Lower lobe of right lung (tissue), 2 donors: ENCODE measurements at places on chromosomes 1 and 21.

DNA sequence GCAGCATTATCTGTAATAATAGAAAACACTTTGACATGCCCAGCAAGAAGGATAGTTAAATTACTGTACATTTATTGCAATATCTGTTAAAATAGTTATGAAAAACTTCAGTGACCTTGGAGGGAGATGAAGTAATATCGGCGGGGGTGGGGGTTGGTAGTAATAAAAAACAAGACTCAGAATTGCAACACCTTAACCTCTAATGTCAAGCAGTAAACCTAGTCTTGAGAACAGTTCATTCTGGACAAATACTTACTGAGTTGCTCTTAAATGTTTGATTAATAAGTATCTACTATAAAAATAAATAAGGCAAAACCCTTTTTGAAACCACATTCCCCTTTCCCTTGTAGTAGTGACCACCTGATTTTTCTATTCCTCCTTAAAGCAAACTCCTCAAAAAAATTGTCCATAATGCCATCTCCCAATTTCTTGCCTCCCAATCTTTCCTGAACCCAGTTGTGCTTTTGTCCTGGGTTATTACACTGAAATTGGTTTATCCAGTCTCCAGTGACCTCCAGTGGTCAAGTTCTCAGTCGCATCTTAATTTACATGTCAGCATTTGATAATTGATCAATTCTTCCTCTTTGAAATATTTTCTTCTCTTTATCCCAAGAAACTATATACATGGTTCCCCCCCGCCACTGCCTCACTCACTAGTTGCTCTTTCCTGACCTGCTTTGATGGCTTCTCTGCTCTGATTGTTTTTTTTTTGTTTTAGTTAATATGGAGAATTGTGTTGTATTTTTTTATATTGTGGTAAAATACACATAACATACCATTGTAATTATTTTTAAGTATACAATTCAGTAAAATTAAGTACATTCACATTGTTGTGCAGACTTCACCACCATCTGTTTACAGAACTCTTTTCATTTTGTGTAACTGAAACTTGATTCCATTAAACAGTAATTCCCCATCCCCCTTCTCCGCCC is 36.8 kb downstream of the RAP1A start:
- H3K4me1 ChIP-seq = peaks cover 66% of the 10 kb centered on the region
- H3K27ac ChIP-seq = no peak overlapping the region
- DNase-seq = no peak
- H3K27me3 ChIP-seq = no peaks in the 10 kb centered on the region
- no peaks in the 10 kb centered on the region for H3K36me3 ChIP-seq
- no peak overlapping the region for H3K4me3 ChIP-seq

DNA sequence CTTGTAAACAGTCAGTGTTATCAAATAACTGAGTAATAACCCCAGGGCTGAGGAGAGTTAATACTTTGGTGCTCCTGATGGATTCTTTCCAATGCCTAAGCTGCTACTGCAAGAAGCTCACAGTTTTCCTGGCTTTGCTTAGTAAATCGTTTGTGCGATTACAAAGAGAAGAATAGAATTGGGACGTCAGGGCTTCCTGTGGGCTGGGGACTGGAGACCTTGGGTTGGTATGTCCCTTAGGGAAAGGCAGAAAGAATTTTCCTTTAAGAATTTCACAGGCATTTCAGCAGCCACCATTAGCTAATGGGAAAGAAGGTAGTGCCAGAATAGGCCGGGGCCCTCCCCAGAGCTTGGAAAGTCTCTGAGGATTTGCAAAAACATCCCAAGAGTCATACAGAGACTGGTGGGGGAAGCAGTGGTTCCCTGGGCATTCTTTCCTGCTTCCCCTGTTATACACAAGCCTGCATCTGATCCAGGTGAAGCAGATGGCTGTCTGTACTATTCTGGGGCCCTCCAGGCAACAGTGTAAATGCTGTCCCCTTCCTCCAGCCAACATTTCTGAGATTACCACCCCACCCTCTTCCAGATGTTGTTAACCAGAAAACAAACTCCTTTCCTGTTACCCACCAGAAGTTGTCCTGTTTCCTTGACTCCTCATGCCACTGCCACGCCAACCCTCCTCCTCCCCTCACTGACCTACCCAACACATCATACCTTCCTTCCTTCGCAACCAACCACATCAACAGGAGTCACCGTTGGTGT is 40.2 kb downstream of the PLXNA2 start:
- peak overlapping the region; percentile 82 for H3K27ac ChIP-seq
- no peaks in the 10 kb centered on the region for H3K27me3 ChIP-seq
- peaks cover 86% of the 10 kb centered on the region for H3K4me1 ChIP-seq
- DNase-seq = no peak
- H3K36me3 ChIP-seq = peaks cover 30% of the 10 kb centered on the region

DNA sequence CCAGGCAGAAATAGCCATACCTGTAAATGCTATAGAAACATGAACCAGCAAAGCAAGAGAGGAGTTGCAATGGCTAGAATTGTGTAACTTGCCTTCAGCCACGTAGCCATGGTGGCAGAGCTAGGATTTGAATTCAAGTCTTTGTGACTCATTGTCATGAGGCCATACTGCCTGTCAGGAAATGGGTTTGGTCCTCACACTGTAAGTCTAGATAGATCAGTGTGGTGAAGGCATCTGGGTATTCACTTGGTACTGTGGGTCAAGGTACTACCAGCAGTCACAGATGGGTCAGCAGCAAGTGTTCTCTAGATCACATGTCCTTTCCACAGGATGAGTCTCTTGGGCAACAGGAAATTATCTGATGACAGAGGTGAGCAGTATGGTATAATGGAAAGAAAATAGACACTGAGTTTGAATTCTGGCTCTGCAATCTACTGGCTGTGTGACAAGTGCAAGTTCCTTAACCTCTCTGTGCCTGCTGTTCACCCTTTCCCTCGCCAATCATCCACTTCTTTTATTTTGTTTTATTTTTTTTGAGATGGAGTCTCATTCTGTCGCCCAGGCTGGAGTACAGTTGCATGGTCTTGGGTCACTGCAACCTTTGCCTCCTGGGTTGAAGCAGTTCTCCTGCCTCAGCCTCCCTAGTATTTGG is 36.9 kb downstream of the FGGY start:
- H3K27me3 ChIP-seq = no peaks in the 10 kb centered on the region
- no peaks in the 10 kb centered on the region for H3K36me3 ChIP-seq
- no peak overlapping the region for H3K4me3 ChIP-seq
- H3K4me1 ChIP-seq = no peaks in the 10 kb centered on the region
- no peak overlapping the region for H3K27ac ChIP-seq
- no peak for DNase-seq

- H3K36me3 ChIP-seq = peaks cover 18% of the 10 kb centered on the region
- H3K4me3 ChIP-seq = no peak overlapping the region
- no peak for DNase-seq
- no peaks in the 10 kb centered on the region for H3K27me3 ChIP-seq
- H3K4me1 ChIP-seq = peaks cover 19% of the 10 kb centered on the region
Observed at GRCh38 chr1:222582099-222582774, 7.5 kb downstream of the TAF1A start.
